ENCODE measurements at places on chromosomes 4 and X. TPM values are rescaled to one million over a fixed set of nuclear protein-coding genes. Genes with fewer than 3 reads are reported as not detected.

- DNase-seq = no peak
- no peaks in the 10 kb centered on the region for H3K36me3 ChIP-seq
- no peaks in the 10 kb centered on the region for H3K4me1 ChIP-seq
- no peak overlapping the region for H3K27ac ChIP-seq
Measured at GRCh38 chr4:31204874-31205273, 484.7 kb downstream of the PCDH7 start.

DNA sequence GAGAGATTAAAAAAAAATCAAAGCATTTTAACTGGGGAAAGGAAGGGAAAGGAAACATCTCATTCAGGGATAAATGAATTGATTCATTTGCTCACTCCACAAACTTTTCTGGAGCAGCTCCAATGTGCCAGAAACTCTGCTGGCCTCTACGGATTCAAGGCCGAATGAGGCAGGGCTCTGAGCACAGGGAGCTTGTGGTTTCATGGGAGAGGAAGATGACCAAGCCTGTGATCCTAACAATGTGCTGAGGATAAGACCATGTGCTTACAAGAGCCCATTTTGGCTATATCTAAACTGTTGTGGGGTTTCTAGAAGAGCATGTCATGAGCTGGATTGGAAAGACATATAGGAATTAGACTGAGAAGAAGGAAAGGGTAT lies 137.5 kb downstream of the ZNF674 start:
- no peak for DNase-seq
- no peak overlapping the region for H3K27ac ChIP-seq
- H3K4me3 ChIP-seq = no peak overlapping the region

DNA sequence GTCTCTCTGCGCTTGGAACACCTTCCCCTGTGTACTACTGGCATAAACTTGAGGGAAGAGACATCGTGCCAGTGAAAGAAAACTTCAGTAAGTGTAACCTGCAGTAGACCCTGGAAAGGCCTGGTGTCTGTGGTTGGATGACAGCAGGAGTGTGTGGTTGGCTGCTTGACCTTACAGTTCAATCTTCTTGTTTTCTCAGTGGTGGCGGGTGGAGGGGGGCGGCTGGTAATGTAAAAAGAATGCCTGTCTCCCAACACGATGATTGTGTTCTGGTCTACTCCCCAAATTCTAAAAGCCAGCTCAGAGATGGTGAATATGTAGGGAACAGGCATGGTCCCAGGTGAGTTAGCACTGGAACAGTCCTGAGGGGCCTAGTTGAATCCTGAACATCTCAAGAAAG lies 18.6 kb downstream of the PSMD10 start:
- H3K4me3 ChIP-seq = no peak overlapping the region
- H3K27ac ChIP-seq = no peak overlapping the region
- H3K36me3 ChIP-seq = peaks cover 6% of the 10 kb centered on the region
- H3K27me3 ChIP-seq = no peaks in the 10 kb centered on the region

DNA sequence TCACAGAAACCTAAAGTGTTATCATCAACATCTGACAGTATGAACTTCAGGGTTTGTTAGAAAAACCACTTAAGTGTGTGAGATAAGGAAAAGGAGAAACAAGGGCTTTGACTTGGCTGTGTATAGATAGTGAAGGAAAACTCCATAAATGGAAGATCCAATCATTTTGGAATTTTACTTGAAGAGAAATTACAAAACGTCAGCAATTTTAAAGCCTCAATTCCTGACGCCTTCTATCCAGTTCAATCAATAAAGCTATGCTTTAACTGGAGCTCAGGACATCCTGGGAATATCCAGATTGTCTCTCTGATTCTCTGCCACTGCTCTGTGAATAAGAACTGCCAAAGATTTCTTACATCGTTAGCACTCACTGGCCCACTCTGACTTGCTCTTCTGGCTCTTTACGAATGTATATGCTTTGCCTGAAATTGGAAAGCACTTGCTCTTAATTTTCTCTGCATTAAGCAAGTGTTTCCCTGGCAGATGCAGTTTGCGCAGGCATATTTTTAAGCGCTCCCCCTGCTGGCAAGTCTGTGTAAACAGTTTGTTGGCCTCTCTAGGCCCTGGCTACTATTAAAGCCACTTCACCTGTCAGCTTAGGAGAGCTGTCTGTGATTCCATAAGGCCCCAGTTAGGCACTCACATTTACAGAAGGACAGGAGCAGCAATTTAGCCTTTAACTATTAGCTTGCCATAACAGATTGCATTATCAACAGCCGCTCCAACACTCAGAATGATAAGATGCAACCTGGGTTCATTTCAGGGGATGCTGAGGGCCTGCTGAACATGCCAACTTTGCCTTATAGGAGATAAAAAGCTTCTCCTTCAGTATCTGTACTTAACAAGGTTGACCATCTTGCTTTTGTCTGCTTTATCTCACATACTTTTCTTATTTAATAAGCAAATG lies 251.4 kb upstream of the DDX53 start:
- no peaks in the 10 kb centered on the region for H3K27me3 ChIP-seq
- no peaks in the 10 kb centered on the region for H3K36me3 ChIP-seq
- no peak overlapping the region for H3K4me3 ChIP-seq
- peak; percentile 41 for DNase-seq
- no peak overlapping the region for H3K27ac ChIP-seq

- no peaks in the 10 kb centered on the region for H3K27me3 ChIP-seq
- no peaks in the 10 kb centered on the region for H3K4me1 ChIP-seq
- no peak for DNase-seq
- H3K36me3 ChIP-seq = no peaks in the 10 kb centered on the region
- no peak overlapping the region for H3K27ac ChIP-seq
Measured at GRCh38 chr4:169253113-169253671, 17.6 kb downstream of the SH3RF1 start.

- no peaks in the 10 kb centered on the region for H3K4me1 ChIP-seq
- H3K4me3 ChIP-seq = no peak overlapping the region
- no peak for DNase-seq
- H3K36me3 ChIP-seq = no peaks in the 10 kb centered on the region
Measured at GRCh38 chrX:13939741-13940597, 89.7 kb downstream of the GEMIN8 start.

DNA sequence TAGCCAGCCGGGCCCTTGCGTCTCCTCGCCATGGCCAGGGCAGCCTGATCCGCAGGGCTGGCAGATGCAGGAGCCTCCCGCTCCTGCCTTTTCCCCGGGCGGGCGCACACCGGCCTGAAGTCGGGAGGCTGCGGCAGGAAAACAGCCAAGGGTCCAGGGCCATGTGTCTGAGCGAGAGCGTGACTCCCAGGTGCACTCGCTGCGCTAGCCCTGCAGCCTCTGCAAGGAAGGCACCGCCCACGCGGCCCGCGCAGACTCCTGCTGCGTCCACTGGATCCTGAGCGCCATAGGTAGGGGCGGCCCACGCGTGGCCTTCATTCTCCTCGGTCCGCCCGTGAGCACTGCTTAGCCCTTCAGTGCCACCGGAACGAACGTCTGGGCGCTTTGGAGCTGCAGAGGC lies 379.9 kb downstream of the TRAM1L1 start:
- H3K4me1 ChIP-seq = no peaks in the 10 kb centered on the region
- H3K27ac ChIP-seq = no peak overlapping the region
- H3K27me3 ChIP-seq = no peaks in the 10 kb centered on the region
- DNase-seq = no peak
- no peak overlapping the region for H3K4me3 ChIP-seq
- no peaks in the 10 kb centered on the region for H3K36me3 ChIP-seq

- H3K27ac ChIP-seq = no peak overlapping the region
- H3K36me3 ChIP-seq = no peaks in the 10 kb centered on the region
- H3K4me3 ChIP-seq = no peak overlapping the region
- H3K4me1 ChIP-seq = no peaks in the 10 kb centered on the region
- no peaks in the 10 kb centered on the region for H3K27me3 ChIP-seq
Measured at GRCh38 chr4:92249541-92249940, 54.2 kb upstream of the GRID2 start.

DNA sequence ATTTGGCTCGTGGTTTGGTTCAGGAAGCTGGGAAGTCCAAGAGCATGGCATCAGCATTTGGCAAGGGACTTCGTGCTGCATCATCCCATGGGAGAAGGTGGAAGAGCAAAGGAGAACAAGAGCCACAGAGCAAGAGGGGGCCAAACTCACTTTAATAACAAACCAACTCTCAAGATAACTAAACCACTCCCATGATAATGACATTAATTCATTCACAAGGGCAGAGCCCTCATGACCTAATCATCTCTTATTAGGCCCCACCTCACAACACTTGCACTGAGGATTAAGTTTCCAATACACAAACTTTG lies 113.4 kb upstream of the ATXN3L start:
- no peak overlapping the region for H3K4me3 ChIP-seq
- no peak overlapping the region for H3K27ac ChIP-seq
- no peaks in the 10 kb centered on the region for H3K4me1 ChIP-seq
- DNase-seq = no peak
- no peaks in the 10 kb centered on the region for H3K36me3 ChIP-seq

- H3K27ac ChIP-seq = no peak overlapping the region
- no peaks in the 10 kb centered on the region for H3K4me1 ChIP-seq
- no peak overlapping the region for H3K4me3 ChIP-seq
- no peak for DNase-seq
Measured at GRCh38 chr4:42816880-42817400, 75.6 kb upstream of the GRXCR1 start.

- DNase-seq = peak; percentile 10
- no peak overlapping the region for H3K27ac ChIP-seq
- H3K4me1 ChIP-seq = peaks cover 23% of the 10 kb centered on the region
- H3K4me3 ChIP-seq = no peak overlapping the region
- H3K27me3 ChIP-seq = no peaks in the 10 kb centered on the region
- H3K36me3 ChIP-seq = no peaks in the 10 kb centered on the region
Measured at GRCh38 chr4:2804449-2804972, 11.6 kb downstream of the SH3BP2 start.

- no peak for DNase-seq
- H3K36me3 ChIP-seq = no peaks in the 10 kb centered on the region
- no peaks in the 10 kb centered on the region for H3K27me3 ChIP-seq
Measured at GRCh38 chr4:157792716-157793115, 380.1 kb downstream of the GASK1B start.

- no peak overlapping the region for H3K27ac ChIP-seq
- no peaks in the 10 kb centered on the region for H3K4me1 ChIP-seq
- no peaks in the 10 kb centered on the region for H3K36me3 ChIP-seq
- no peaks in the 10 kb centered on the region for H3K27me3 ChIP-seq
- DNase-seq = no peak
Measured at GRCh38 chr4:188437535-188437934, 298.3 kb downstream of the TRIML1 start.

Gene SERTM2
- not detected for polyA plus RNA-seq

Gene F8A1
- polyA plus RNA-seq = 20.3 TPM

Gene MBTPS2
- 8.0 TPM for polyA plus RNA-seq

Measured in CD4-positive, alpha-beta memory T cell (primary cell).